GM19239 (cell line): ENCODE measurements at places on chromosomes 11 and 22.
A peak's percentile ranks its signal among the peaks of the same experiment; 100 is the strongest.

- no peak for DNase-seq
Observed at GRCh38 chr22:42432818-42433217, 615 bp upstream of the NFAM1 start.

GRCh38 chr11:2464451-2465165, 19.8 kb downstream of the KCNQ1 start:
- no peak for DNase-seq

- DNase-seq = peak; percentile 27
Observed at GRCh38 chr11:93542811-93543229, 371 bp downstream of the SMCO4 start.

GRCh38 chr11:5081405-5081804, 12.0 kb downstream of the OR52E1 start:
- no peak for DNase-seq

DNA sequence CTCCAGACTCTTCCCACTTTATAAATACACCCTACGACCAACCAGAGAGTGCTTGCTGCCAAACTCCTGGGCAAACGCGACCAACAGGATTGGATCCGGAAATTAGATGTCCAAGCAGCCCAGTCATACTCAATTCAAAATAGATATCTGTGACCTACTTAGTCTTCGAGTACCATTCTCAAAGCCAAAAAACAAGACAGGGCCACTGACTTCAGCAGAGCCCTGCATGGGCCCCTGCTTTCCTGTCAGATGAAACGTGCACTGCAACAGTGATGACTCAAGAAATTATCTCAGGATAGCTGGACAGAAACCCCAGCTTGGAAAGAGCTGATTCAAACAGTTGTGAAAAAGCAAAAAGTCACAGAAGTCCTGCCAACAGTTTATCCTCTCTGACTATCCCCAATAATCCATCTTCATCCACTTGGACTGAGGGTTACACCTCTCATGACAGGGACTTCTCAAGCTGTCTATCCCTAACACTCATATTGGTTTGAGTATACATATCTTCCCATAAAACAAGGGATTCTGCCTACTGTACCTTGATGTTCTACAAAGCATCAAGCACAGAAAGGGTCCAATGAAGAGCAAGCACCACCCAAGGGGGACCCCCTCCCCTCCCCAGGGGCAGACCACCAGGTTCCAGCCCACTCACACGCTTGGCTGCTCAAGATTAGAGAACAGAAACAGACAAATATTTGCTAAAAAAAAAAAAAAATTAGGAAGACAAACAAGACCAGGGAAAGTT, 17.4 kb downstream of the SMCO4 start:
- no peak for DNase-seq

DNA sequence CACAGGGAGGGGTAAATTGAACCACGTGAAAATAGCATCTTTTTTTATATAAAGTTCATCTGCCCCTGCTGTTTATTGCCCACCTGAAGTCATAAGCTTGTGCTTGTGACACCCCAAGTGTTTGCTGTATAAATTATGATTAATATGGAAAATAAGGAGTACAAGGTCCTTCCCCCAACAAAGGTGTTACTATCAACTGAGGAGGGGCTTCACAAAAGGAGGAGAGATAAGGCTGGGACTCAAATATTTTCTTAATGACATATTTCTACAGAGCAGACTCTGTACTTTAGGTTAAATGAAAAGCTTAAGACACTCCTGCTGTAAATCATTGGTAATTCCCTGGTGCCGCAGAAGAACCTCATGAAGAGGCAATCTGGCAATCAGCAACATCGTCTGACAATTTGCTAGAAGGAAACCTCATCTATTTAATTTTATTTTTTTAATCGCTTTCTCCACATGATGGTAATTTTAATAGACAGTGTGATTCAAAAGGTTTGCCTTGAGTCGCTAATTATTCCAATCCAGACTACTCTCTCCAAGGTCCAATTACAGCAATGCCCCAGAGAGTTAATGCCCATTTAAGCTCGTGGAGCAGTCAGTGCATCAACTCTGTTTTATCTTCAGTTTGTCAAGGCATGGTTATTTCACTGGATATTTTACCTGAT, 1432.4 kb downstream of the FAM181B start:
- DNase-seq = no peak

- no peak for DNase-seq
Observed at GRCh38 chr11:45267052-45267451, 19.1 kb downstream of the SYT13 start.

DNA sequence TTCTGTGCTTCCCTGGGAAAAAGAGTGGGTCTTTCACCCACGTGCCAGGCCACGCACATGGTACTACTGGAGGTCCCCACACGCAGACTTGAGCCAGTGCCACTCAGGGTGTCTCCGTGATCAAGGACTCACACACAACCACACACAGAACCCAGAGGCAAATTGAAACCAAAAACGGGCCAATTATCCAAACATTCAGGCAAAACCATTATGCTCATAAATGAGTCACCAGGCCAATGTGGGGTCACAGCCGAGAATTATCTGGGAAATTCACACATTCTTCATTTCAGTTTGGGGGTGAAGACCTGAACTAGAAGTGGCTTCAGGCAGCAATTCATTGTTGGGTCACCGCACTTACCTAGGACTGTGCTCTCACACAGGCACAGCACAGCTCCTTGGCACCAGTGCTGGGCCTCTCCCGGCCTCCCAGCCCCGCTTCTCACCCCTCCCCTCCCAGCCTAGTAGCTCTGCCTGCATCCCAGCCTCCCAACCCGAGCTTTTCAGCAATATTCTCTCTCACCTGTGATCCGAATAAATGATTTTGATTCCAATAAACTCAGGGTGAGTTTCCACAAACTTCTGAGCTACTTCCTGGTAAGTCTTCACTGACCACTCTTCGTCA, 28.0 kb downstream of the ADA2 start:
- no peak for DNase-seq

DNA sequence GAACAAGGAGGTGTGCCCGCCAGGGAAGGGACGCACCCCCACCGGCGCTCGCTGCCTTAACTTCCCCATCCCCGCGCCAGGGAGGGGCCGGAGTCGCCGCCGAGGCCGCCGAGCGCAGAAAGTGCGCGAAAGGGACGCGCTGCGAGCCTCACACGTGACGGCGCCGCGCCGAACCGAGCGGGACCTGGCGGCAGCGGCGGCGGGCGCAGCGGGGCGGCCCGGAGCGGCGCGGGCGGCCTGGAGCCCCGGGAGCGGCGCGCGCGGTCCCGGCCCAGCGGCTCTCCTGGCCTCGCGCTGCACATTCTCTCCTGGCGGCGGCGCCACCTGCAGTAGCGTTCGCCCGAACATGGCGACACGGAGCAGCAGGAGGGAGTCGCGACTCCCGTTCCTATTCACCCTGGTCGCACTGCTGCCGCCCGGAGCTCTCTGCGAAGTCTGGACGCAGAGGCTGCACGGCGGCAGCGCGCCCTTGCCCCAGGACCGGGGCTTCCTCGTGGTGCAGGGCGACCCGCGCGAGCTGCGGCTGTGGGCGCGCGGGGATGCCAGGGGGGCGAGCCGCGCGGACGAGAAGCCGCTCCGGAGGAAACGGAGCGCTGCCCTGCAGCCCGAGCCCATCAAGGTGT, at the start of gene SORL1:
TSS of gene SORL1 (plus strand) at position 329 of the 623 bp plus-strand sequence. CDS start at position 347, 18 bp downstream.
- DNase-seq = peak; percentile 64

DNA sequence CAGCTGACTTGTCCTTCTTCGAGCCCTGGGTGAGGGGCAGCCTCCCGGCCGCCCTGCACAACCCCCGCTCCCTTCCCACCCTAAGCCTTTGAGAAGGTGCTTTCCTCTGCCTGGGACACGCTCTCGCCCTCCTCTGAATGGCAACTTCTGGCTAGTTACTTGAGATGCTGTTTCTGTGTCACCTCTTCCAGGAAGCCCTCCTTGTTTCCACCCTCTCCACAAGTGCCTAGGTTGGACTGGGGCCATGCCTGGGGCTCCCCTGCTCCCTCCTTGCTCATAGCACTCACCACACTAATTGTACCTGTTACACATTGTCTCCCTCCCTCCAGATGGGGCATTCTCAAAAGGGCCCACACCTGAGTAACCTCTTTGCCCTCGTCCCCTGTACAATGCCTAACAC, 72.2 kb downstream of the SCUBE1 start:
- no peak for DNase-seq

GRCh38 chr11:130299978-130300377, 14.7 kb downstream of the ZBTB44 start:
- DNase-seq = no peak

DNA sequence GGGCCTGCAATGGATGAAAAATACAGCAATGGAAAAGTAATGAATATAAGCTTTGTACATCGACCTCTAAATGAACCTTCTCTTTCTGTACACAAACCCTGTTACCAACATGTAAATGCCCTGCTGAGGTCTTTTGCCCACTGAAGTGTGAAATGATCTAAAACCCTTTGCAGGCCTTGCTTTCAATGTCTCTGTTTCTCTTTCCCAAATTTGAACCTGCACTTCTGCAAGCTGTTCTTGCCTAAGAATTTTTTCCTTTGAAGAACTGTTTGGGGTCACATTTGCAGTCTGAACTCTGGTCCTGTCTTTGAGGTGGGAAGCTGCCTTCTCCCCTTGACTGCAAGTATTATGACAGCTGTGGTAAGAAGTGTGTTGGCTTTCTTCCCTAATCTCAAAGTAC, 1237.1 kb downstream of the FAM181B start:
- no peak for DNase-seq

- DNase-seq = no peak
Observed at GRCh38 chr11:2272228-2272945, 2.0 kb upstream of the ASCL2 start.

DNA sequence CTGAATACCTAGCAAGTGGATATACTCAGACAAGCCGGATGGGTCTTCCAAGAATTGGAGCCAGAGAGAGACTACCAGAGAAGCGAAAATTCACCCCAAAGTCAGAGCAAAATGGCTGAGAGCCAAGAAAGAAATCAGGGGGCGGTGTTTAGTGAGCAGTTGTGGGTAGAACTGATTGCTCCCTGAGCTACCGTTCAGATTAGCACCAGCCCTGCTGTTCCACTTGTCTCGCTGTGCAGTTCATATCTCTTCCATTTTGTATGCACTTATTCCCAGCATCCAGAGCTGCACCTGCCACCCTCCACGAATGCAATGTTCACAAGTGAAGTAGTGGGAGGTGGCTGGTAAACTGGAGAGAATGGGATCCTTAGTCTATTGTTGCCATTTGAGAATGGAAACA, 25.5 kb downstream of the DRD2 start:
- no peak for DNase-seq

GRCh38 chr11:103484545-103484944, 375.3 kb downstream of the DYNC2H1 start:
- DNase-seq = no peak
